CD8-positive, alpha-beta memory T cell (primary cell): ENCODE measurements at places on chromosomes 13 and 19. TPM values are rescaled to one million over a fixed set of nuclear protein-coding genes. Genes with fewer than 3 reads are reported as not detected.

GRCh38 chr13:108263621-108264355, 5.7 kb upstream of the TNFSF13B start:
- DNase-seq = no peak

DNA sequence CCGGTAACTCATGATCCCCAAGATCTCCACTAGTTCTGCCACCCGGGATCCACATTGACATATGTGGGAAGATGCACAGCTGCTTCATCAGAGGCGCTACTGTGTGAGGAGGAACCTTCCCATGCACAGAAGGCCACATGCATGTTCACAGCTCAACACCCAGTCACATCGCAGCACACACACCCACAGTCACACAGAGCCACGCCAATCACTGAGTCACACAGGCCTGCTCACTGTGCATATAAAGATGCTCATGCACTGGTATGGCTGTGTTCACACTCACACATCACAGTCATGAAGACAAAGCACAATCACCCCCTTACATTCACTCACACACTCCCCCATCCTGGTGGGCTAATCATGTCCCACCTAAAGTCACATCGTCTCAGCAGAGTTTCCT, 9.8 kb downstream of the CLC start:
- DNase-seq = no peak

MAP3K10 gene
- 13.9 TPM for total RNA-seq

GRCh38 chr19:34225659-34226015, 28.7 kb upstream of the GARRE1 start:
- DNase-seq = no peak

EFNB2 gene
- 0.22 TPM for total RNA-seq

CACNA1A gene
- 0.20 TPM for total RNA-seq

DNA sequence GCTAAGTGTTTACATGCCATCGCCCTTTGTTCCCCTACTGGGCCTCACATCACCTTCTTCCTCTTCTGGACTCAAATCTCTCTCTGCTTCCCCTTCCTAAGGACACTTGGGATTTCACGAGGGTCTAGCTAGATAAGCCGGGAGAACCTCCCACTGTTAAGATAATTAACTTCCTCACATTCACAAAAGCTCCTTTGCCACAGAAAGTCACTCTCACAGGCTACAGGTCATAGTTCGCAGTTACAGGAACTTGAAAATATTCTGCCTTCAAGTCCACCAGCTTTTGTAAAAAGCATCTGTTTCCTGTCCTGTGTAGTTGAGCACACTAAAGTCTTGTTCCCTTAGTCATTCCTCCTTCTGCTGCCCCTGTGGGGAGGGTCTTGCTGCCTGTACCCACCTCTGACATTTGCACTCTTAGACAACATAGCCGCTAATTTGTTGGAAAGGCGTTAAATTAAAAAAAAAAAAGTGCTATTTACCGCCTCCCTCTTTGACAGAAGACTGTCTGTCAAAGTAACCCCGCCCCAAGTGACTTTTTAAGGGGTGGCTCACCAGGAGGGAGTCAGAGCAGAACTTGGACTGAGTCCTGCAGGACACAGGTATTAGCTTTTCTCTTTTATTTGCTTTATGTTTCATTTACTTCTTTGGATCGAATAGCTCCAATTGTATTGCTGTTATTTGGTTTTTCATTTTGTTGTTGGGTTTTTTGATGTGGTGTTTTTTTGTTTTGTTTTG, 26.8 kb upstream of the CEACAM21 start:
- DNase-seq = peak; percentile 65

GRCh38 chr19:41621654-41622053, 5.2 kb downstream of the CEACAM4 start:
- DNase-seq = no peak

DNA sequence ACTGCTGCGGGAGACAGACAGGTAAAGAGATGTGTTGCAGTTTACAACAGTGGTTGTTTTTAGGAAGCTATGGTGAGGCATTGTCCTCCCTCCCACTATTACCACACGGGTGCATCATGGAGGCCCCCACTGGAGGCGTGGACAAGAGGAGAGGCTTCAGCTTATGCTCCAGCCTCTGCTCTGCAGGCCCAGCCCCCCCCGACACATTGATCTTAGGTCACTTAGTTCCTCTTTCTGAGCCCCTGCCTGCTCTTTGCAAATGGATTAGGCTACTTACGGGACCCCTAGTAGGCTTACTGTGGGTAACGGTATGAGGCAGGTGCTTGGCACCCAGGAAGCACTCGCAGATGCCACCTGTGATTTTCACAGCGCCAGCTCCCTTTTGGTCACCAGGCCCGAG, 123.9 kb downstream of the SLC7A1 start:
- no peak for DNase-seq

GTF3A gene
- 323 TPM for total RNA-seq

DNA sequence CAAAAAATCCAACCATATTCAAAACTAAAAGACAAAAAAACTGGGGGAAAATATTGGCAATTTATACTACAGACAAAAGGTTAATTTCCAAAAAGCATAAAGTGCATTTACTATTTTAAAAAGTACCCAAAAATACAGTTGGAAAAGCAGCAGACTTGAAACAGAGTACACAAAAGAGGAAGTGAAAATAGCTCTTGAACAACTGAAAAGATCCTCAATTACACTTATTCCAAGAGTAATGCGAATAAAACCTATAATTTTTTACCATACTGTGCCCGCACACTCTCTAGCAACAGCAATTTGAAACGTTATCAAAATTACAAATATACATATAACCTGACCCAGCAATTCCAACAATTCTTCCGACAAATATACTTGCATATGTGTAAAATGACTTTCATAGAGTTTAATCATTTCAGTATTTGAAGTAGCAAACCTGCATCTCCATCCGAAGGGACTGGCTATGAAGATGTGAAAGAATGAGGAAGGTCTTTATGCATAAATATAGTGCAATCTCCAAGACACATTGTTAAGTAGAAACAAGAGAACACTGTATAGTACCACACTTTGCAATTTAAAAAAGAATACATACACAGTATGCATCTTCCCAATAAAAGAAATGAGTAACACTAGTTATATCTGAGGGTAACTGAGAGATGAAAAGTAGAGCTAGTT, 25.4 kb downstream of the ALG5 start:
- DNase-seq = no peak

ZNF471 gene
- 0.95 TPM for total RNA-seq

GRCh38 chr13:43787997-43788396, 1.2 kb upstream of the ENOX1 start:
- DNase-seq = no peak

PDE4C gene
- total RNA-seq = not detected

- DNase-seq = no peak
Measured at GRCh38 chr13:106685143-106685542, 117.2 kb upstream of the ARGLU1 start.

FLT1 gene
- total RNA-seq = 2.4 TPM

IRGC gene
- total RNA-seq = not detected

GRCh38 chr19:33290082-33290815, 12.1 kb downstream of the CEBPA start:
- DNase-seq = no peak

- no peak for DNase-seq
Measured at GRCh38 chr13:51225029-51225428, 2.8 kb downstream of the FAM124A start.

GRCh38 chr13:102582256-102582655, 14.5 kb upstream of the TPP2 start:
- DNase-seq = no peak

GRCh38 chr19:29663861-29664752, 1.2 kb upstream of the PLEKHF1 start:
- no peak for DNase-seq

B9D2 gene
- total RNA-seq = 8.5 TPM

GRCh38 chr13:41284512-41285288, 21.3 kb upstream of the MTRF1 start:
- no peak for DNase-seq

GRCh38 chr13:73189776-73190175, 131.0 kb downstream of the KLF5 start:
- no peak for DNase-seq

DNA sequence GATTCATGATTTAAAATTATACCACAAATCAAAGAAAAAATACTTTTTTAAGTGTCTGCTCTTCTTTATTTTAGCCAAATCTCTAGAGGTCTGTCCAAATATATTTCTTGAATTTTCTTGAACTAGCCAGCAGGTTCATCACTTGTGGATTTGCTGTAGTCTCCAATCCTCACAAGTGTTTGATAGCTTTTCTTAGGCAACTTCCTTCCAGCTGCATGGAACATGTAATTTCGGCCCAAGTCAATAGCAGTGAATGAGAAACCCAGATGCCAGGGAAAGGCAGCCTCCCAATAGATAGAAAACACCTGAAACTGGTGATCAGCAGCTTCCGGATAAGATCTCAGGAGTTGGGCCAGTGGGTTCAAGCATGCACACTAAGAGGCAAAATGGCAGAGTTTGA, 15.6 kb upstream of the RNASEH2B start:
- no peak for DNase-seq

PSG11 gene
- total RNA-seq = not detected

DNA sequence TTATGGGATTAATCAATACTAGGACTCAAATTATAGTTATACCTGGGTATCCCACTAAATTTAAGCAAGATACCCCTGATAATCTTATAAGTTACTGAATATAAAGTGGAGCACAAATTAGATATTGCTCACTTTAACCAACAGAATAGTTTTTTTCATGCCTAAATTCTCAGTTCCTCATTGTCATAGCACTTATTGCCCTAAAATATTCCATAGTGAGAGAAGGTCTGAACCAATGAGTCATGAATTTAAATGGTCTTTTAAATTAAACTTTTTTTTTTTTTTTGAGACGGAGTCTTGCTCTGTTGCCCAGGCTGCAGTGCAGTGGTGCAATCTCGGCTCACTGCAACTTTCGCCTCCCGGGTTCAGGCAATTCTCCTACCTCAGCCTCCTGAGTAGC, 42.4 kb downstream of the ZNF136 start:
- DNase-seq = no peak

GRCh38 chr13:111202745-111203144, 87.6 kb downstream of the ARHGEF7 start:
- no peak for DNase-seq

- no peak for DNase-seq
Measured at GRCh38 chr13:31595563-31595962, 143.8 kb upstream of the RXFP2 start.

DNA sequence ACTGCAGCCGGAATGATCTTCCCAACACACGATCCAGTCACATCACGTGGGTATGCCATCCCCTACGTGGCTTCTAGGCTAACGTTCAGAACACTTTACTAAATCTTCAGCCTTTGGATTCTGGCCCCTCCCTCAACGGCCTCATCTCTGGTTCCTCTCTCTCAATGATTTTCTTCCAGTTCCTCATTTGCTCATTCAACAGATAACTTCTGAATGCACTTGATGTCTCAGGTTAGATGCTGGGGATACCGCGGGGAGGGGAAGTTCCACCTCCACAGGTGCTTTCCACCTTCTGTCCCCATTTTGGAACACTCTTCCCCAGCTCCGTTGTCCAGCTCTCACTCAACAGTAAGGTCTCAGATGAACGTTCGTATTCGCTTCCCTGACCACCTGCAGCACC, 66.1 kb downstream of the ATP7B start:
- DNase-seq = no peak
